ENCODE measurements at places on chromosomes 6 and 20.

- peak; percentile 35 for DNase-seq
Measured at GRCh38 chr20:21102603-21103311, 3.4 kb downstream of the LINC00237 start.

GRCh38 chr20:50678169-50678898 is 13.0 kb downstream of the RIPOR3 start:
- DNase-seq = no peak

DNA sequence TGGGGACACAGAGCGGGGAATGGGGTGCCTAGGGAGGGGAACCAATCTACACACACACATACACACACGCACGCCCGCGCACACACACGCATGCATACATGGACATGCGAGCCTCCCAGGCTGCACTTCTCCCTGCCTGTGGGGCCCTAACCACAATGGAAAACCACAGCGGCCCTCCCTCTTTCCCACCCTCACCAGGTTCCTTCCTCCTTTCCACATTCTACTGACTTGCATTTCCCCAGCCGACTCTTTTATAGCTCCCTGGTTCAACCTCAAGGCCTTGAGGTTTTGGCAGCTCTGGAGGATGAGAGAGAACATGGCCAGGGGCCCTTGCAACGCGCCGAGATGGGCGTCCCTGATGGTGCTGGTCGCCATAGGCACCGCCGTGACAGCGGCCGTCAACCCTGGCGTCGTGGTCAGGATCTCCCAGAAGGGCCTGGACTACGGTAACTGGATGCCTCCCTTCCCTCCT is at the start of gene BPI:
TSS of gene BPI (plus strand) at position 249 of the 472 bp plus-strand sequence. CDS start at position 317, 68 bp downstream.
- no peak for DNase-seq

DNA sequence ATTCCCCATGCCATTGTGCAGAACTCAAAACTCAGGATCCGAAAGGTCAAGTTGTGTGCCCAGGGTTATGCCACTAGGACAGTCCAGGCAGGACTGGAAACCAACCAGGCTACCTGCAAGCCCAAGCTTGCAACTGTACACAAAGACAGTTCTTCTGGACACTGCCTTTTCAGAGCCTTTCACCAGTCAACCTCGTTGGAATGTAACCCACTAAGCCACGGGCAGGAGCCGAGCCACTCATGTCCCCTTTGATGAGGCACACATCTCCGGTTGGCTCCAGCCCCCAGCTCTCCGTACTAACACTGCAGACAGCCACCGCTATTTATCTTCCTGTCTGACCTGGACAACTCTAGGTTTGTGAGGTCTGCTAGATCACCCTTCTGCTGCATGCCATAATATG is 62.5 kb downstream of the BMP7 start:
- DNase-seq = peak; percentile 74

- peak; percentile 68 for DNase-seq
Measured at GRCh38 chr6:45419571-45420082, 41.9 kb upstream of the SUPT3H start.

DNA sequence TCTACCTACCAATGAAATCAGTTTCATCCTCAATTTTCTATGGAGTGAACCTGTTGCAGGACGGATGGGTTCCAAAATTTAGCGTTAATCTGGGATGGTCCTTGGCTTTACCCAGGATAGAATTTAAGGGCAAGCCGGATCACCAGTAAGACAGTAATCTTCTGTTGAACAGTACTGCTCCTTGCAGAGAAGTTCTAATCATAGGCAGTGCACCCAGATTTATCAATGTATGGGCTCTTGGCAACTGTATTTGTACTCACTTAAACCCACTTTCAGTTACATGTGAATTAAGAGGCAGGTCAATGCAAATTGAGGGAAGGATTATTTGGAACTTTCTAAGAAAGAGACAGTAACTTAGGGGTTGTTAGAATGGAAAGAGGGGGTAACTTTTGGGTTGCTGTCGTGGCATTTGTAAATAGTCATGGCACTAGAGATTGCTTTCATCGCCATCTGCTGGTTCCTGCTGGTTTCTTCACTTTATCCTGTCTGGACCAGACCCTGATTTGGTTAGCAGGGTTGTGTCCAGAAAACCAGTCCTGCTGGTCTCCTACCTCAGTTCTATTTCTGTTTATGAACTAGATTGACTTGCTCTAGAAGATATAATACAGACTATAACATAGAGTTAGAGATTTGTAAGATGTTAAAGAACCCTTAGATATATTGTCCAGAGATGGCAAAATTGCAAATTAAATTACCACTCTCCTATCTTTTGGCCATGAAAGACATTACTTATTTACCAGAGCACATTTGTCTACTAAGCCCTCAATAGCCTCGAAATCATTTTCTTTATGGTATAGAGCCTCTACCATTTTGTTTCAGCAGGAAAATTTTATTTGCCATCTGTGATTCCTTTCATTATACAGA is 646.3 kb downstream of the UTRN start:
- peak; percentile 39 for DNase-seq

GRCh38 chr20:59673288-59673997 is 69.1 kb downstream of the PHACTR3 start:
- DNase-seq = no peak

DNA sequence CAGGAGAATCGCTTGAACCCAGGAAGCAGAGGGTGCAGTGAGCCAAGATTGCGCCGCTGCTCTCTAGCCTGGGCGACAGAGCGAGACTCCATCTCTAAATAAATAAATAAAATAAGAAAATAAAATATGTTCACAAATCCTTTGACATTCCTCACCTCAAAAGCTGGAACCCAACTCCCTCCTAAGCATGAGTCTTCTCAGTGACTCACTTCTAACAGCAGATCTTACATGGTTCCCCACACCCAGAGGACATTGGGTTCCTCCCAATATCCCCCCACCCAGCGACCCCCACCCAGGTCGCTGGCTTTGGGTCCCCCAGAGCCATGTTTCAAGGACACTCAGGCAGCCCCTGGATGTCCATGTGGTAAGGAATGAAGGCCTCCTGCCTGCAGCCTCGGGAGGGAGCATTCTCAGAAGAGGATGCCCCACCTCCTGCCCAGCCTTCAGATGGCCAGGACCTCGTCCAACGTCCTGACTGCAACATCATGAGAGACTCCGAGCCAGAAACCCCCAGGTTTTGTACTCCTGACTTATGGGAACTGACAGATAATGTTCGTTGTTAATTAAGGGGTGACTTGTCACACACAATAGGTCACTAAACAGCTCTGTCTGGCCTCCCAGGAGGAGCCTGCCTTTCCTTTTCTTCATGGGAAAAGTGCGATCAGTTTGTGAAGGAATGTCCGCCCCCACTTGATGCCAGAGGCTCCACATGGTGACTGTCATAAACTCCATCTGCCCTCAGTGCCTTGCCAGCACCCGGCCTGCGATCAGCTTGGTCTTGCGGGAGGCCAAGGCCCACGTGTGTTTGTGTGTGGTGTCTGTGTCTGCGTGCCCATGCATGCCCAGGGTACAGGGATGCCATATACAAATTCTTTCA is 10.1 kb upstream of the GMEB2 start:
- peak; percentile 21 for DNase-seq

GRCh38 chr6:16749516-16750485 is 11.5 kb downstream of the ATXN1 start:
- DNase-seq = no peak

- DNase-seq = peak; percentile 35
Measured at GRCh38 chr6:25942561-25943147, 12.2 kb upstream of the SLC17A2 start.

DNA sequence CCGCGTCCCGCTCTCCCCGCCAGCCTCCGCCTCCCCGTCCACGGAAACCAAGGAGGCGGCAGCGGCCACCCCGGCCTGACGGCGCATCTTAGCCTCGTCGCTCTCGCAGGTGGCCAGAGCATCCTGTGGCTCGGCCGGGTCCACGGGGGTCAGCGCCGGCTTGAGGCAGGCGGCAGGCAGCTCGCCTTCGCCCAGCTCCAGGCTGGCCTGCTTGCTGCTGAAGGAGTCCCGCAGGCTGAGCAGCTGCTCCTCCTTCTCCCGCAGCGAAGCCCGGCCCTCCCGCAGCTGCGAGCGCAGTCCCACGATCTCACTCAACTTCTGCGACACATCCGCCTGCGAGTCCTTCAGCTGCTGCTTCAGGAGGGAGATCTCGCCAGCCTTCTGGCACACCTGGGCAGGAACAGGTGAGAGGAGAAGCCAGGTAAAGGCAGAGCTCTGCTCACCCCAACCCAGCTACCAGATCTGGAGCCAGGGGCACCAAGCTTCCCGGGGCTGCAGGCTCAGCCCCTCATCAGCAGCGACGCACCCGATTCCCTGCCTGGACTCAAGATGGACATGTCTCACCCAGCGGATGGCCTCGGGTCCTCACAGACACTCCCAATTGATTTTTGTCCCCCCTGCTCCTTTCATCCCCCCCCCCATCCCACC is 5.2 kb upstream of the FASTKD5 start:
- no peak for DNase-seq
